Left lung (tissue), 14 donors: ENCODE measurements at places on chromosomes 11 and 22. TPM values are rescaled to one million over a fixed set of nuclear protein-coding genes. Genes with fewer than 3 reads are reported as not detected.

- no peak for DNase-seq
- no peaks in the 10 kb centered on the region for H3K27me3 ChIP-seq
- H3K4me1 ChIP-seq, result no peaks in the 10 kb centered on the region
- H3K4me3 ChIP-seq, result no peak overlapping the region
- no peaks in the 10 kb centered on the region for H3K36me3 ChIP-seq
Measured at GRCh38 chr11:102269927-102270326, 47.4 kb upstream of the BIRC3 start.

GRCh38 chr22:38114484-38115398 lies 4.3 kb upstream of the BAIAP2L2 start:
- H3K27ac ChIP-seq, result no peak overlapping the region
- no peaks in the 10 kb centered on the region for H3K4me1 ChIP-seq
- H3K4me3 ChIP-seq, result no peak overlapping the region
- DNase-seq, result peak; percentile 95

MACROD1 gene
- 19.8 TPM for total RNA-seq

OR56A1 gene
- 0.03 TPM for total RNA-seq

DNA sequence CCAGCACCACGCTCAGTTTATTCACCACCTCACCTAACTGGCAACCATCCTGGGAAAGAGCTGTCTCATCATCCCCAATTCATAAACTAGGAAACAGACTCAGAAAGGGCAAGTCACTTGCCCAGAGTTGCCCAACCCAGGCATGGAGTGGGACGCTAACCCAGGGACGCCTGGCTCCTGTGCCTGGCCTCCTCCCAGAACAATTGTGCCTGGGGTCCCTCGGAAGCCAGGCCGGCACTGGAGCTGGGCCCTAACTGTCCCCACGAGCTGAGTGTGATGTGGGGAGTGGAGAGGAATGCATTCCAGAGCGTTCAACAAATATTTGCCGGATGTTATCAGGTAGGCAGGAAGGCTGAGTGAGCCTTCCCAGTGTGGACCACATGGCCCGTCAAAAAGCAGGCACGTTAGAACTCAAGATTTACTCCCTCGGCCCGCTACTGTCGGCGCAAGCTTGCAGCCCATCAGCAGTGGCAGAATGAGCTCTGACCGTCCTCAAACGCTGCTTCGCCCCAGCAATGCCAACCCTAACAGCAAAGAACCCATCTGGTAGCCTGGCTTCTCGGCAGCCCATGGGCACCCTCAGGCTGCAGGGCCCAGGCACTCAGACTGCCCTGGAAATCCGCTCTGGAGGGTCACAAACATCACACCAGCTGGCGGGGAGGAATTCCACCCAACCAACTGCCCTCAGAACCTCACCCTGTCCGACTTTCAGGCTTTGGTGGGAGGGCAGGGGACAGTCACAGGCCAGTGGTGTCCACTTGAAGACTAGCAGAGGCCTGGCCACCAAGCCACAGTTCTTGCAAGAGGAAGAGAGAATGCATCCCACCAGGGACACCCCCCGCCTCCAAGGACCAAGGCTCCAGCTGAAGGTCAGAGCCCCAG lies 35.6 kb downstream of the MYH9 start:
- H3K27ac ChIP-seq, result peak overlapping the region; percentile 75
- no peak for DNase-seq
- peaks cover 96% of the 10 kb centered on the region for H3K4me1 ChIP-seq
- H3K4me3 ChIP-seq, result no peak overlapping the region

CTSW gene
- 9.1 TPM for total RNA-seq

DNA sequence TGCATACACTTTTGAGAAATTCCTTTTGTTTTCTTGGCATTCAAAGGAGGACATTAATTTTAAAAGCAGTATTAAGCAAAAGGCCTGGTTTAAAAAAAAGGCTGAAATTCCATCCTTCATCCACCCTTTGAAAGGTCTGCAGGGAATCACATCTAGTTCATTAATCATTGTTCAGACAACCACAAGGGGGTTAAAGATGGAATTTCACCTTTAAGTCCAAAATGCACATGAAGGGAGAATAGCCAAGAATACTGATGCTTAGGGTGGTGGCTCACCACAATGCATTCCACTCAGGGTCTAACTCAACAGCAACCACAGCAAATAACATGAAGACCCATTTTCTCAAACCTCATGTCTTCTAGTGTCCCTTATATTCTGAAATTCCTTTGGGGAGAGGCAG lies 256.9 kb downstream of the CADM1 start:
- H3K4me1 ChIP-seq, result no peaks in the 10 kb centered on the region
- no peak overlapping the region for H3K27ac ChIP-seq
- no peaks in the 10 kb centered on the region for H3K36me3 ChIP-seq
- H3K4me3 ChIP-seq, result no peak overlapping the region

- no peak for DNase-seq
- no peak overlapping the region for H3K4me3 ChIP-seq
- no peak overlapping the region for H3K27ac ChIP-seq
- no peaks in the 10 kb centered on the region for H3K4me1 ChIP-seq
Measured at GRCh38 chr11:106424111-106424510, 346.6 kb downstream of the AASDHPPT start.

PELI3 gene
- total RNA-seq, result 12.9 TPM

SUSD2 gene
- 63.2 TPM for total RNA-seq

DNA sequence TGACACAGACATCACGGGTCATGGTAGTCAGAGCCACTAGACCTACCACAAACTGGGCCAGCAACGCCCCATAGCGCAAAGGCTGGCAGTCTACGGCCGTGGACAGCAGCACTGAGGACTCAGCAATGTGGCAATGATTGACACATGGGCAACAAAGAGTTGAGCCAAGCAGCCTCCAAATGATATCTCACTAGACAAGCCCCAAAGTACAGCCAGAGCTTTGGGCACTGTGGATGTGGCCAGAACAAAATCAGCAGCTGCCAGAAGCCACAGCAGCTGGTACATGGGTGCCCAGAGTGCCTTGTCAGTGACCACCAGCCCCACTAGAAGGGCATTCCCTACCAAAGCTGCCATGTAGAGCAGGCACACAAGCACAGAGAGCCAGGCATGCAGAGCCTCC lies 11.2 kb upstream of the UBQLNL start:
- H3K4me3 ChIP-seq, result no peak overlapping the region
- H3K36me3 ChIP-seq, result no peaks in the 10 kb centered on the region
- H3K27me3 ChIP-seq, result no peaks in the 10 kb centered on the region
- H3K4me1 ChIP-seq, result no peaks in the 10 kb centered on the region

PLXNB2 gene
- total RNA-seq, result 237 TPM

IGLL1 gene
- not detected for total RNA-seq

- no peak for DNase-seq
- H3K4me1 ChIP-seq, result peaks cover 15% of the 10 kb centered on the region
- H3K36me3 ChIP-seq, result no peaks in the 10 kb centered on the region
Measured at GRCh38 chr11:64686466-64687170, 36.4 kb downstream of the NRXN2 start.

DNA sequence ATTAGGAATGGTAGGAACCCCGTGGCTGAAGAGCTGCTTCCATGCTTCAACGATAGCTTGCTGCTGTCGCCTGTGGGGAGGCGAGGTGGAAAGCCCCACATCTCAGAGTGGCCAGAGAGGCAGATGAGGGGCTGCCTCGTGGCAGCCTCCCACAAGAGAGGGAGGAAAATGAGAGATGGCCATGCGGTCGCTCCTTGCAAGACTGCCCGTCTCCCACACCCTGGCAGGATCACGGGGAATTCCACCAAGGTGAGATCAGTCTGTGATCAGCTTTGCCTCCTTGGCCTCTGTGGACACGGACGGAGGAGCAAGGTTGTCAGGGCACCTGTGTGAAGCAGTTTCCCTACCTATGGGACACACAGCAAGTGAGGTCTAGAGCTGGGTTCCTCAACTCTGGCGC lies 3.0 kb downstream of the CRYBA4 start:
- H3K4me3 ChIP-seq, result no peak overlapping the region
- no peak for DNase-seq
- H3K36me3 ChIP-seq, result no peaks in the 10 kb centered on the region
- H3K27me3 ChIP-seq, result no peaks in the 10 kb centered on the region
- H3K4me1 ChIP-seq, result peaks cover 5% of the 10 kb centered on the region

GRCh38 chr11:86876716-86877234 lies 76.4 kb downstream of the PRSS23 start:
- no peak overlapping the region for H3K27ac ChIP-seq
- no peak overlapping the region for H3K4me3 ChIP-seq
- no peaks in the 10 kb centered on the region for H3K27me3 ChIP-seq
- no peaks in the 10 kb centered on the region for H3K36me3 ChIP-seq

- H3K27ac ChIP-seq, result no peak overlapping the region
- peaks cover 32% of the 10 kb centered on the region for H3K27me3 ChIP-seq
- H3K36me3 ChIP-seq, result no peaks in the 10 kb centered on the region
- H3K4me3 ChIP-seq, result no peak overlapping the region
- no peaks in the 10 kb centered on the region for H3K4me1 ChIP-seq
Measured at GRCh38 chr22:22362936-22363335, 118.3 kb downstream of the VPREB1 start.

MMP12 gene
- 0.71 TPM for total RNA-seq

- H3K27me3 ChIP-seq, result no peaks in the 10 kb centered on the region
- peak overlapping the region; percentile 78 for H3K27ac ChIP-seq
- peaks cover 100% of the 10 kb centered on the region for H3K36me3 ChIP-seq
- peak; percentile 89 for DNase-seq
Measured at GRCh38 chr22:20569059-20570058, 61.9 kb downstream of the MED15 start.

PGAP2 gene
- 19.5 TPM for total RNA-seq

GRCh38 chr11:129881570-129882170 lies 13.7 kb downstream of the NFRKB start:
- H3K4me1 ChIP-seq, result no peaks in the 10 kb centered on the region
- H3K4me3 ChIP-seq, result no peak overlapping the region
- H3K36me3 ChIP-seq, result peaks cover 100% of the 10 kb centered on the region
- no peak overlapping the region for H3K27ac ChIP-seq

OR8B2 gene
- not detected for total RNA-seq

MAJIN gene
- total RNA-seq, result not detected

DNA sequence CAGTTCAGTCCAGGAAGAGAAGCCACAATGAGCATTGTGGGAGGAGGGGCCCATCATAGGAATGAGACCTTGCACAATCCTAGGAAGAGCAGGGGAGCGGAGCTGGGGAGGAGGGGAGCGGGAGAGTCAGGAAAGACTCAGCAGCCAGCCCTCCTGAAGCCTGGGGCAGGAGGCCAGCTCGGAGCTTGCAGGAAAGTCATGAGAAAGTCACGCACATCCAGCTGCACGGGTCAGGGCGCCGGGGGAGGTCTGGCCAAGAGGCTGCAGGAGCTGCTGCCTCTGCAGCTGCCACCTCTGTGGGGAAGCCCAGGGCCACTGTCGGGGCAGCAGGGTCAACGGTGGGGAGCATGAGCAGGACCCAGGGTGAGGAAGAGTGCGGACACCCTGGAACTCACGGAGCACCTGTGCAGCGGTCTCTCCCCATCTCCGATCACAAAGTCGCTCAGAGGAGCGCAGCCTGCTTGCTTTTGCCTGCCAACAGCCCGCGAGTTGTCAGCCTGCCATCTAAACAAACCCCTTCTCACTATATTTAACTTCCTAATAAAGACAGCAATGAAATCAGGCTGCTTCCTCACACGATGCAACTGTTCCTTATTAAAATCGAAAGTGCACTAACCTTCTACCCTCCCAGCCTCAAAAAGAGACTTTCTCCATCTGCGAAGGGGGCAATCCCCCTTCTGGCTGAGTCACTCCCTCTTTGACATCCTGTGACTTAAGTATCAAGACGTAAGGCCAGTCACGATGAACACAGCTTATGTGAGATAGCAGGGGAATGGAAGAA lies 52.9 kb upstream of the RTL6 start:
- H3K4me1 ChIP-seq, result peaks cover 6% of the 10 kb centered on the region
- no peaks in the 10 kb centered on the region for H3K36me3 ChIP-seq
- peak overlapping the region; percentile 33 for H3K27ac ChIP-seq
- H3K4me3 ChIP-seq, result no peak overlapping the region
- DNase-seq, result peak; percentile 77

VSIG2 gene
- 35.6 TPM for total RNA-seq

DNA sequence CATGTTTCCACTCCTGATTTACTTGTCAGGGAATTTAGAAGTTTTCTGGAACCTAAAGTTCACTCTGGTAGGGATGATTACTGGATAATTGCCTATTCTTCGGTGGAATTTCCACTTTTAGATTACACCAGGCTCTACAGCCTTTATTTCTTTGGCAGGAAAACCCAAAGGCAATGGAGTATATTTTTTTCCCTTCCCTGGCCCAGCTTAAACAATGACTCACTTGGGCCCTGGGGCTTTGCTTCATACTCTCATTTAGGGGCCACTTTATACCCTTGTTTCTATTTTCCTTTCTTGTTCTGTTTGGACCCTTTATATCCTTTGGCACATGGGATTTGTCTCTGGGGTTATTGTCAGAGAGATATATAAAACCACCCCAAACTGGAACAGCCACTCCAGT lies 114.7 kb downstream of the CSTPP1 start:
- no peak for DNase-seq
- no peak overlapping the region for H3K27ac ChIP-seq
- H3K36me3 ChIP-seq, result no peaks in the 10 kb centered on the region

DNA sequence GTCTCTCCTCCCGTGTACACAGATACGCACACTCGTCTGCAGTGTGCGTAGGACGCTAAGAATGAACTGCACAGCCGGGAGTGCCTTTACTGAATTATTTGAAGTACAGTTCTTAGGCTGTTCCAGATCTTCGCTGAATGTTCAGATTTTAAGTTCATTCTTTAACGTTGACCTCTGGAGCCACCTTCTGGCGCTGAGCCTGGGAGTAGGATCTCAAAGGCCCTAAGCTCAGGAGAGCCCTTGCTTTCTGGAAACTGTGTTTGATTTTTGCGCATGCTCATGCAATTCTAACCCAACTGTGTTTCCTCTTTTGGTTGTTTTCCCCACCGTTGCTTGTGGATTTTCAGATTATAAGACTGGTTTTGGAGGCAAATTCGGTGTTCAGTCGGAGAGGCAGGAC lies 22.8 kb downstream of the CTTN start:
- H3K4me3 ChIP-seq, result no peak overlapping the region
- peaks cover 95% of the 10 kb centered on the region for H3K36me3 ChIP-seq
- H3K27ac ChIP-seq, result no peak overlapping the region
- no peak for DNase-seq
- no peaks in the 10 kb centered on the region for H3K27me3 ChIP-seq

- no peak overlapping the region for H3K27ac ChIP-seq
- no peaks in the 10 kb centered on the region for H3K4me1 ChIP-seq
- no peak for DNase-seq
- no peak overlapping the region for H3K4me3 ChIP-seq
Measured at GRCh38 chr22:22935056-22935545, 47.5 kb downstream of the IGLL5 start.

DNA sequence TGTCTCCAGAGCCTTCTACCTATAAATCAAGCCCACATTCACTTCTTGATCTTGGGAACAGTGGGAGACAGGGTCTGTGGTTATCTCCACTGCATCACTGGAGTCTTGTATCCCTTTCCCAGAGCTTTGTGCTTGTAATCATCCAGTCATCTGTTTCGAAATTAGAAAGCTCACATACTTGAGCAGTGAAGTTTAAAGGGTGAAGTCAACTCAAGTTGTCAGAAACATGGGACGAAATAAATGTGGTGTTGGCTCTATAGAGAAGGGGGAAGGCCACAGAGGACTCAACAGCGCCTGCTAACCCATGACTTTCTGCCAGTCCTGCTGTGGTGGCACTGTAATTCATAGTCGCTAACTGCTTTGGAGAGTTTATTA lies 197.5 kb downstream of the DBX1 start:
- no peaks in the 10 kb centered on the region for H3K36me3 ChIP-seq
- no peaks in the 10 kb centered on the region for H3K4me1 ChIP-seq
- H3K4me3 ChIP-seq, result no peak overlapping the region

SAA4 gene
- 3.7 TPM for total RNA-seq
